Hepatic stellate cell (primary cell): ENCODE measurements at places on chromosomes 3 and 15.

GRCh38 chr3:11532931-11533391 is 110.8 kb downstream of the VGLL4 start:
- peak; percentile 53 for DNase-seq

GRCh38 chr3:184455991-184456390 is 76.1 kb downstream of the CHRD start:
- no peak for DNase-seq

DNA sequence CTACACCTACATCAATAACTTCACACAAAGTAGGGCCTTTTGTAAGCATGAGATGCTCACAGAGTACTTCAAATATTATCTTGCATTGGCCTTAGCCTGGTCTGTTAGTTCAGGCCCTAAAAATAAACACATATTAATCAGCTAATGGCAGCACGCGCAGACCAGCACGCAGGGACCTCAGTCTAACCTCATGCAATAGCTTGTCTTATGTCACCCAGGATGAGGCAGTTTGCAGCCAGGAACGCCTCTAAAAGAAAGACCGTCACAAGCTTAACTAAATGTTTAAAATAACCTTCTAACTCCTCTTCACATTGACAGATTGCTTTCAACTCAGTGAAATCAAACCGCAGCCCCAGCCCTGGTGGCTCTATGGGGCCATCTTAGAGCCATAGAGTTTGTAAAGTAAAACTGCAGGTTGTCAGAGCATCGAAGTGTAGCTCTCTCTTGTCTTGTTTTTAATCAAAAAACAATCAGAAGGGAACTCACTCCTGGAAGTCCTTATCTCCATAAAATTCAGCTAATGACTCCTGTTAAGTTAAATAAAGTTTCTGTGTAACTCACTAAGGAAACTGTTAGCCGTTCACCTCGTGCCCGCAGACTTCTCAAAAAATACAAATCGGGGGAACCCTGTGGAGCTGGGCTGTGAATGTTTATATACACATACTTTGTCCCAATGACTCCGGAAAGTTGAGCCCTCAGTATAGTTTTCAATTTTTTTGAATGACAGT is 212.6 kb downstream of the CDIN1 start:
- DNase-seq, result no peak

DNA sequence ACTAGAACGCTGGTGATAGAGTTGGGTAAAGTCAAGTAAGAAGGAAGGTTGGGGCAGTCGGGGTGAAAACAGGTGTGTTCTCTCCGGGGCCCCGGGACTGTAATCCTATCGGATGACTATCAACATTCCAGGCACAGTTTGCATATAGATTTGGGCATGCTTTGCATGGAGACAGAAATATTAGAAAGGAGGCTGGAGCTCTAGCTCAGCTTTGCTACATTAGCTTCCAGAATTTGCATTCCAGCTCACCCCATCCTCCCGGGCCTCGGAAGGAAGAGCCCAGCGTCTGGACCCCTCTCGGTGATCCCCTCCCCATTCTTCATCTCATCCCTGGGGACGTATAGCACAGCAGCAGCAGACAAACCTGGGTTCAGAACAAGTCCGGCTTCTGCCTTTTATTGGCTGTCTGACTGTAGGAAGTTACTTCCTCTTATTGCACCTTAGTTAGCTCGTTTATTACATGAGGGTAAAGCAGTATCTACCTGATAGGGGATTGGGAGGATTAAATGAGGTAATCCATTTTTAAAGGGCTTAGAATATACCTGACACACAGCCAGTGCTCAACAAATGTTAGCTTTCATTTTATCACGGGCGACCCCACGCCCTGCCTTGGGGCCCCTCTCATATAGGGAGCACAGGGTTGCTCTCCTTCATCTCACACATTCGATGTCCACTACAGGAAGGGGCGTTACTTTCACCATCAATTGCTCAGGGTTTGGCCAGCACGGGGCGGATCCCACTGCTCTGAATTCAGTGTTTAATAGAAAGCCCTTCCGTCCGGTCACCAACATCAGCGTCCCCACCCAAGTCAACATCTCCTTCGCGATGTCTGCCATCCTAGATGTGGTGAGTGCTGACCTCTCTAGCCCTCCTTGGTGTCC is 3.2 kb downstream of the HTR3E start:
- DNase-seq, result no peak

DNA sequence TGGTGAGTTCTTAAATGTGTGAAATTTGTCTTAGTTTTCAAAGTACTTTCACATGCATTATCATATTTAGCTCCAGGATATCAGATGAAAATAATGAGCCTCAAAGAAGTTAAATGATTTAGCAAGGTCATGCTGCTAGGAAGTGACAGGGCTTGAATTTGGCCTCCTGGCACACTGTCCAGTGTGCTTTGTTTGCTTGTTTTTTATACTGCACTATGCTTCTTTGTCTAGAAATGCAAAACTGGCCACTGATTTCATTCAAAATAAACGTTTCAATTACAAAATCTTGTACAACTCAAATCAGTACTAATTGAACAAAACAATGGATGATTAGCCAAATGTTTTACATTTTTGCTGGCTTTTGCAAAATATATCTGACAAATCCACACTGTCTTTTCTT is 583.3 kb upstream of the CBLB start:
- no peak for DNase-seq

DNA sequence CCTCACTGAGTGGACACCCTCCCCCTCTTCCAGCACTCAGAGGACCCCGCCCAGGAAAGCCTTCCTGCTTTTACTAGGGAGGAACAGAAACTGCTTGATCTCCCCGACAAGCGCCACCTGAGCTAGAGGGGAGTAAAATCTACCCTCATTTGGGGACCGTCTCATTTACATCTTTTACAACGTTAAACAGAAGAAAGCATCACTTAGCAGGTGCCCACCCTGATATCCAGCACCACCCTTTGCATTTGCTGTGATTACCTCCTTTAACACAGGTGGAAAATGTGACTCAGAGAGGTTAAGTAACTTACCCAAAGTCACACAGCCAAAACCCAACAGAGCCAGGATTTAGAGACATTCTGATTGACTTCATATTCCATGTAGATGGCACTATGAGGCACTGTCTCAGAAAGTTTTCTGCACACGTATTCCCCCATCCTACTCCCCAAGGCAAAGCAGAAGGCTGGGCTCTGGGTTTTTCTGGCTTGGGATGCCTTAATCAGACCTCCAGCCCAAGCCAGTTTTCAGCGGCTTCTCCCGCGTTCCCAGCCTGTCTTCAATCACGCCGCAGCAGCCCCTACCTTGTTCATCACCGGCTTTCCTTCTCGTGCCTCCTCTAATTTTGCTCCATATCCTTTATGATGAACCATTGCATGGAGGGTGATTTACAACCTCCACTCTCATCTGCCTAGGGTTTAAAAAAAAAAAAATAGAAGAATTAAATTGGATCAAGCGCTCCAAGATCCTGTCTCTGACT is 314.6 kb upstream of the PROK2 start:
- DNase-seq, result no peak

DNA sequence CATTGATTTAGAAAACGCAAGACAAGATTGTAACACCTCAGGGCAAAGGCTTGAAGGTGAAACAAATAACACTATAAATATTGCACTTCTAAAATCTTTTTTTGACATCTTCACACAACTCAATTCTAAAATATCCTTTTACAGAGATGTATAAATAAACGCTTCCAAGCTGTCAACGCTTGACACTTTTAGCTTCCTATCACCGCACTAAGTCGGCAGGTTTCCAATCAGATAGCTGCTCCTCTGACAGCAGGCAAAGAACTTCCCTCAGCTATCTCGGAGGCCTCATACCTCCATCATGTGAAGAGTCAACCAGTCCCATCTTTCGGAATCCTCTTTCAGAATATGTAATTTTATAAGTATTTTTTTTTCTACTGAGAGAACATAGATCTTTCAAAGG is 71.0 kb downstream of the PCOLCE2 start:
- no peak for DNase-seq

DNA sequence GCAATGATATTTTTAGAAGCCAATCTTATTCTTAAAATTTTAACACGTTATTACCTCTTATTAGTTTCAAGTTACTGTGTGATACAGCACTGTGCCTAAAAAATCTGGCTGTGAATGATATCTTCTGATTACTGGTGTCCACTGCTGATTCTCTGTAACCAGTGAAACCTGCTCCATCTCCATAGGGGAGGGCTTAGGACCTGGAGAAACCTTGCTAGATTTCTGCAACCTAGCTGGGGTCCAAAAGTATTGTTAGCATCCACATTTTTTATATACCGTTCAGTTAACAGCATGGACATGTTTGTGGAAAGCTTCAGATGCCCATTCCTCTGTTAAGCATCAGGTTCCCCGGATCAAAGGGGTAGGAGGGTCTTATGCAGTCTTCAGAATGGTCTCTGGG is 193.9 kb upstream of the TOPAZ1 start:
- no peak for DNase-seq

GRCh38 chr3:72964633-72965032 is 32.0 kb upstream of the PPP4R2 start:
- DNase-seq, result no peak

GRCh38 chr3:171809611-171809860 is 747 bp downstream of the PLD1 start:
- no peak for DNase-seq

- no peak for DNase-seq
Measured at GRCh38 chr3:178078953-178079352, 457.3 kb upstream of the KCNMB2 start.

DNA sequence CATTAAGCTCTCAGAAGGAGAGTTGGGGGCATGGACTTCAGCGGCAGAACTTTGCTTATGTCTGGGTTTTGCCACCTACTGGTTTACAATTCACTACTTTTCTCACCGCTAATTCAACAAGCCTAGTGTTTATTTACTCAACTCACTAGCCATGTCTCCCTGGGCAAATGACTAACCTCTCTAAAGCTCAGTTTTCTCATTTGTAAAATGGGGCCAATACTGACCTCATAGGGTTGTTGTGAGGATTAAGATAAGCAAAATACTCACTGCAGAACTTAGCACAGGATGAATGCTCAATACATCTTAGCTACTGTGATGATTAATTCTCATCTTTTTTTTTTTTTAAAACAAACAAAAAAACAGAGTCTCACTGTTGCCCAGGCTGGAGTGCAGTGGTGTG is 106.3 kb downstream of the CADPS start:
- no peak for DNase-seq

DNA sequence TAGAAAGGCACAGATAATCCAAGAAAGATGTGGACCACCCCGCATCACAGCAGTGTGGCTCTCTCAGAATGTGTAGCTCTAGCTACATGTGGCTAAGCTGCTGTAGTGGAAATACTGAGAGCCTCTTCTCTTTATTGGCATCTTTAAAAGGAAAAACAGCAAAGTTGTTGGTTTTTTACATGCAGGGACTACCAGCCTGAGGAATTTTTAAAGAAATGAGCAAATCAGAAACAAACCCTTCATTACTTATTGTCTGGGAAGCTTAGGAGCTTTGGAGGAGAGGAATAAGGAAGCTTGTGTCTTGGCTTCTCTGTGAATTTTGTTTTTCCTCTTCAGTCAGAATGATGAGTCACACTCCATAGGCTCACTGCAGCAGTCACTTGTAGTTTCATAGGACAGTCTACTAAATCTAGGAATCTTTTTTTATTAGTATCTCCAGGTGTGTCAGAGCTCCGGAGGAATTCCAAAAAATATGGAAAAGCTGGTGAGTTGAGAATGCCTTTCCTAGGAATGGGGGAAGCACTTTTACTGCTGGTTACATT is 27.5 kb downstream of the POLG start:
- DNase-seq, result peak; percentile 49

- no peak for DNase-seq
Measured at GRCh38 chr15:63295341-63295740, 17.9 kb downstream of the APH1B start.

- DNase-seq, result no peak
Measured at GRCh38 chr15:84798436-84798946, 18.7 kb upstream of the ALPK3 start.

- DNase-seq, result peak; percentile 67
Measured at GRCh38 chr15:85047271-85047948, 65.8 kb downstream of the PDE8A start.

DNA sequence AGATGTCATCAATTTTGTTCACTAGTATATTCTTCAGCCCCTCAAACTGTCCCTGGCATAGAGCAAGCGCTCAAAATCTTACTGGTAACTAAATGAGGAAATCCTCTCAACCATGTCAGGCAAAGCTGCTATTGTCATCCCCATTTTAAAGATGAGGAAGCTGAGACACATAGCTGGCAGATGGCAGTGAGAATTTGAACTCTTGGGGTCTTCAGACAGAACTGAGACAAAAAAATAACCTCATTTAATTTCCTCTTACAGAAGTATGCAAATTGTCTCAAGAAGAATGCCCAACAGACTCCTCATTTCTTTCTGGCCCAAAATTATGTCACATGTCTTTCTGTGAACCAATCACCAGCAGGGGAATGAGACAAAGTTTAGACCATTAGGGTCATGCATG is 40.2 kb upstream of the LYZL4 start:
- no peak for DNase-seq

DNA sequence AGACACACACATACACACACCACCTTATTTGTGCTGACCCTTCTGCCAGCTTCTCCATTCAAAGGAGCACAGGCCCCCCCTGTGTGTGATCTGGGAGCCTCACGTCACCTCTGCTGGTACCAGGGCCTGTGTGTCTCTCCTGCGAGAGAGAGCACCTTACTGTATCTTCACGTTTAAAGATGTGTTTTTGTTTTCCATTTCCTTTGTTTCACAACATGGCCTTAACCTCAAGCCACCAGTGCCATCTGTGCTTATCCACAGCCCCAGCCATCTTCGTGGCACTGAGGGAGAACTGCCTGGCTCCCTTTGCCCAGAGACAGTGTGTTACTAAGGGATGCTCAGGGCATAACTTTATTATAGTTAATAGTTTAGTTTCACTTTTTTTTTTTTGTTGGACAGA is 52.3 kb downstream of the ABHD2 start:
- no peak for DNase-seq

GRCh38 chr3:55965776-55966175 is 478.7 kb upstream of the WNT5A start:
- DNase-seq, result no peak

- DNase-seq, result peak; percentile 86
Measured at GRCh38 chr3:23202921-23203707, at the start of gene UBE2E2. Gene UBE2E2 (plus strand): TSS chr3:23203327.

DNA sequence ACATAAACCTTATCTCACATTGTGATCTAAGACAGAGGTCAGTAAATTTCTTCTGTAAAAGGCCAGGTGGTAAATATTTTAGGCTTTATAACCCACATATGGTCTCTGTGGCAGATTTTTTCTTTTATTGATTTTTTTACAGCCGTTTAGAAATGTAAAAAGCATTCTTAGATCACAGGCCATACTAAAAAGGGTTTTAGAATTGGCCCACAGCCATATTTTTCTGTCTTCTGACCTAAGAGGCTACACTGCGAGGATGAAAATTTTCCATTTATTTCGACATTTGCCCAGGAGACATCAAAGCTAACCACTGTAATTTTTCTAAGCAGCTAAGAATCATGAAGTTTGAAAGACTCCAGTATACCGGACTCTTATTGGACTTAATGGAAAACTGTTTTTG is 377.2 kb upstream of the SGO1 start:
- DNase-seq, result no peak

GRCh38 chr3:119870512-119870911 is 88.6 kb downstream of the NR1I2 start:
- DNase-seq, result no peak

DNA sequence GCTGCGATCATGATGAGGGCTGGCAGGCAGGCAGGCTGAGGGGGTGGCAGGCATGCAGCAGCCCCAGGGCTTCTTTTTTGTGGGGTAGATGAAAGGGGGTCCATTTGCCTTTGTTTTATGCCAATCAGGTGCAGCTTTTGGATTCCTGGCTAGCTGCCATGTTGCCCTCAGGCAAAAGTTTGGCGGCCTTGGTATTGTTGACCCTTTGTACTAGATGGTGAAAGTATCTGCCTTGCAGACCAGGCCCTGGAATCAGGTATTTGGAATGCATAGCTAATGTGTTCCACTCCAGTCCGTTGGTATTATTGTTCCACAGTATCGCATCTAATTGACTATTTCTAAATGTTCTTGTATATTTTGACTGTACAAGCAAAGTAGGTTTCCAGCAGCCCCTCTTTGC is 35.0 kb downstream of the EEFSEC start:
- no peak for DNase-seq
